ENCODE measurements at places on chromosomes 5 and 9.

GRCh38 chr9:27632254-27632653 lies 59.0 kb upstream of the C9orf72 start:
- DNase-seq, result no peak

DNA sequence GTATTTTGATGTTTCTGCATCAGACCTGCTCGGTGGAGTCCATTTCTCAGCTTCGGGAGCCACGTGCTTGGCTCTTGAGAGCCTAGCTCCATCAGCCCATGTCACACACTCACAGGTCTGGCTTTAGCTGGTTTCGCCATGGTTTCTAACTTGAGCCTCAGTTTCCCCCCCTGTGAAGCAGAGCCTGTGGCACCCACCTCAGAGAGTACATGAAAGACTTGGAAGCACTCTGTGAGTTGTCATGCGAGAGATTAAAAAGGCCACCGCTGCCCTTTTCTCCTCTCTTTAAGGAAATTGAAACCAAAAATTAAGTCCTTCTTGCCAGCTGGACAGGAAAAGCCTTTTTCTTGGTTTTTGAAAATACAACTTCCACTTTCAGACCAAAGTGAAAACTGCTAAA lies 8.8 kb downstream of the TENT4A start:
- DNase-seq, result no peak

- DNase-seq, result no peak
These were observed 13.7 kb downstream of the IL31RA start for GRCh38 chr5:55864606-55865541.

GRCh38 chr9:3980771-3981170 lies 319.1 kb downstream of the GLIS3 start:
- no peak for DNase-seq

GRCh38 chr9:93064392-93065134 lies 6.1 kb downstream of the SUSD3 start:
- peak; percentile 39 for DNase-seq

DNA sequence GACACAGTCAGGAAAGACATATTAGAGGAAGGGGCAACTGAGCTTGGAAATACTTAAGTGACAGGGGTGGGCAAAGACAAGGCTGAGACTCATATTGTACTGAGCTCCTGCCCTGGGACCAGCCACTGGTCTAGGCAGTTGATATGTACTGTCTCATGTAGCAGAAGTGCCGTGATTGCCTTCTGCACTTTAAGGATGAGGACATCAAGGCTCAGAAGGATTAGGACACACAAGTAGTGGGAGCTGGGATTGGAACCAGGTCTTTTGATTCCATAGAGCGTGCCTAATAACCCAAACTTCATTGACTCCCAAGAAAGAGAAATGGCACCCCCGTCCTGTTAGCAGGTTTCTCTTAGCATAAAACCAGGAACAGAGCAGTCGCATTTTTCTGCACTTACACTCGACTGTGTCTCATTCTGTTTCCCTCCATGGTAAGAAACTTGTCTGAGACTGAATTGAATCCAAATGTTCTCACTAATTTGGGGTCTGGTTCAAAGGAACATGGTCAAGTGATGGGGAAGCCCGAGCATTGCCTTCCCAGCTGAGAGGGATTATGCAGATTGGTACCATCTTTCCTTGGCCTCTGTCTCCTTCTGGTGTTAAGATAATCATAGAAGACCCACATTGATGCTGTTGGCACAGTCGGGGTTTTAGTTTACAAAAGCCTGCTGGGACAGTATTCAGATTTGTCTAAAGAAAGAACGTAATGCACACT lies 70.4 kb downstream of the ANGPTL2 start:
- DNase-seq, result no peak

- no peak for DNase-seq
These were observed 14.7 kb upstream of the OSMR start for GRCh38 chr5:38831117-38831516.

- no peak for DNase-seq
These were observed 268.3 kb upstream of the WWC1 start for GRCh38 chr5:168023191-168023590.

DNA sequence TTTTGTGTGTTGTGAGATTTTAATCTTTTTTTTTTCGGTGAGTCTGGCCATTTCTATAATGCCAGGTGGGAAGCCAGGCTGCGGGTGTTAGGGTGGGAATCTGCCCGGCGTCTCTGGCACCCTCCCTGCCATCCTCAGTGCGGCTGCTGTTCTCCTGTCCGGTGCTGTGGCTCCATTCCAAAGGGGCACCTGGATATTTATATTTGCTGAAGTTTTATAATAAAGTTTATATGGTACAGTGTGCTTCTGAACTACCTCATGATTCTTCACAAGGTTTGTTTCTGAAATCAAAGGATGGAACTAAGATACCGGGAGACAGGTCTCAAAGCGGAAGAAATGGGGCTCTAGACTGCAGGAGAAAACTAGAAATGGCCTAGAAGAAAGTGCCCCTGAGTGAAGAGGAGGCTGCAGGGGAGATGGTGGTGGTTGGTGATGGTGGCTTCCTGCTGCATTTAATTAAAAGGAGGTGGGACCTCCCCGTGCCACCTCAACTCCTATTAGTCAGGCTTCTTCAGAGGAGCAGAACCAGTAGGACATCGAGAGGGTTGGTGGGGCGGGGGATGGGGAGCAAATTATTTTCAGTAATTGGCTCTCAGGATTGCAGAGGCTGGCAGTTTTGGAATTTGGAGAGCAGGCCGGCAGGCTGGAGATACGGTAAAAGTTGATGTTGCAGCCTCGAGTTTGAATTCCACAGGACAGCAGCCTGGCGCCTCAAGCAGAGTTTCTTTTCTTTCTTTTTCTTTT lies 102.2 kb upstream of the ICE1 start:
- no peak for DNase-seq

DNA sequence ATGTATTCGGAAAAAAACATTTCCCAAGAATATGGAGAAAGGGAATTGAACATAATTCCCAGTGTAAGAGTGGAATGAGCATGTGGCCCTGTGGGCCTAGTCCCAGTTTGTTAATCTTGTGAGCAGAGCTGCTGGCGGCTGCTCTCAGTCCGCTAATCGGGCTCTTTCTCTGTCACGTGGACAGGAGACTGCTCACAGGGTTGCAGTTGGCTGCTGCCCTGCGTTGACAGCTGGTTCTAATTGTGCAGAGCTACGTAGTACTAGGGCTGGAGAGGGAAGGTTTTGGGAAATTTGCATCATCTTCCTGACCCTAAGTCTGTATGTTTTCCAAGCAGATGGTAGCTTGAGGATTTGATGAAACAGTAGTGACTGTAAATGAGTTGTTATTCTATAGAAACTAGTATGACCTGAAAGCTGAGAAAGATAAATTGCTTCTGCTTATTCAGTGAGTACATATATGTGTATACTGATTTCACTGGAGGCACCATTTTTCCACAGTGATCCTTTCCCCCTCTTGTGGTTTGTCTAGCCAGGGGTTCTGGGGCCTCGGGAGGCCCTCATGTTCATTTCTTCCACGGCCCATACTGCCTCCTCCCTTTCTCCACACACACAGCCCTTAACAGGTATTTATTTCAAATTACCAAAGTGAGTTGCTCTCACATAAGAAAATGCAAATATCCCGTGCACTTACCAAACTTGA lies 100.6 kb downstream of the ANGPTL2 start:
- no peak for DNase-seq

DNA sequence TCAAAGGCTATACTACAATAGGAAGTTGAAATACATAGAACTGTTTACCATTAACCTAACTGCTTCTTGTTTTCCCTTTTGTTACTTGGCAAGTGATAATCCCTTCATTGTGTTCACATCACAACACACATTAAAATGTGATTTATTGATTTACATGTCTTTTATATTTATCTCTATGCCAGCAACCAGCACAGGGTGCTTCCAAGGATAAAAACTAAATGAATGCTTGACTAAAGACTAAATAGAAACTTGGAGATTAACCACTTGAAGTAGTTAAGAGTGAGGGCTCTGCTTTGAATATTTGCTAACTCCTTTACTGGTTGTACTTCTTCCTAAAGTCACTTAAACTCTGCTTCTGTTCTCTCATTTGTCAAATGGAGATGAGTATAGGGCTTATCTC lies 1730.6 kb downstream of the EFNA5 start:
- no peak for DNase-seq

- DNase-seq, result no peak
These were observed 9.9 kb upstream of the PTGER4 start for GRCh38 chr5:40669606-40670390.

GRCh38 chr5:126780165-126780827 lies 3.4 kb downstream of the LMNB1 start:
- peak; percentile 24 for DNase-seq

- no peak for DNase-seq
These were observed 109.2 kb downstream of the PSAT1 start for GRCh38 chr9:78406146-78406545.

GRCh38 chr9:125141251-125141650 lies 2.1 kb downstream of the SCAI start:
- DNase-seq, result no peak

- DNase-seq, result no peak
These were observed at the start of gene MSX2 for GRCh38 chr5:174724484-174725260. Gene MSX2, plus strand, starts transcription at chr5:174724582. Its CDS starts 78 bp downstream, at chr5:174724660.

DNA sequence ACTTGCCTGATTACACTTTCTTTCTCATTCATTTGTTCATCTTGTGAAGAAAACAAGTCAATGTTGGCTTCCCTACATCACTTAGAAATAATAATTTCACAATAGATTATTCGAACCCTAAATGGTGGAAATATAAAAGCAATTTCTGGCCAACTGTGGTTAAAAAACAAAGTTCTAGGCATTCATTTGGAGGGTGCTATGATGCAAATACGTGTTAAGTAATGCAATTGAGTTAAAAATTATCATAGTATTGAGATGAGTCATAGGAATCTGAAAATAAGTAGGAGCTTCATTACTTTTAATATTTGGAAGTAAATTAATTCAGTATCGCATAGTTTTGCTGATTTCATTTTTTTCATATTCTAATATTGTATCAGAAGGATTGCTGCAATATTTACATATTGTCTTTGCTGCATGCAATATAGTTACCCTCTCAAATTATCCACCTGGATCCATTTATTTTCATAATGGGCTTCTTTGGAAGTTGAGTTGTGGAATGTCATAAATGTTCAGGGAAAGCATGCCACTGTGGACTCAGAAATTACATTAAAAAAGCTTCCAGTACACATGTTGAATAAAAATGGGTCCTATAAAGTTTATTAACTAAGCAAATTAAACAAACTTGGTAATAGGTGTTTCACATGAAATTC lies 647.7 kb upstream of the WWC1 start:
- peak; percentile 29 for DNase-seq

DNA sequence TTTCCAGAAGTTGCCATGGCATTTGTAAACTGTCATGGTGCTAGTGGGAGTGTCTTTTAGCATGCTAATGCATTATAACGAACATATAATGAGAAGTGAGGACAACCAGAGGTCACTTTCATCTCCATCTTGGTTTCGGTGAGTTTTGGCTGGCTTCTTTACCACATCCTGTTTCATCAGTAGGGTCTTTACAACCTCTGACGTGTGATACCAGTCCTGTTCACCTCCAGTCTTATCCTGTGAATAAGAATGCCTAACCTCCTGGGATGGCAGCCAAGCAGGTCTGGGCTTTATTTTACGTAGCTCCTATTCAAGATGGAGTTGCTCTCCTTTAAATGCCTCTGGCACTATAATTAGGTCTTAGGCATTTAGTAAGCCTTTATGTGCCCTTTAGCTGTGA lies 20.4 kb upstream of the RFK start:
- DNase-seq, result peak; percentile 86

GRCh38 chr9:137436761-137437600 lies 4.2 kb downstream of the ENTPD8 start:
- no peak for DNase-seq

DNA sequence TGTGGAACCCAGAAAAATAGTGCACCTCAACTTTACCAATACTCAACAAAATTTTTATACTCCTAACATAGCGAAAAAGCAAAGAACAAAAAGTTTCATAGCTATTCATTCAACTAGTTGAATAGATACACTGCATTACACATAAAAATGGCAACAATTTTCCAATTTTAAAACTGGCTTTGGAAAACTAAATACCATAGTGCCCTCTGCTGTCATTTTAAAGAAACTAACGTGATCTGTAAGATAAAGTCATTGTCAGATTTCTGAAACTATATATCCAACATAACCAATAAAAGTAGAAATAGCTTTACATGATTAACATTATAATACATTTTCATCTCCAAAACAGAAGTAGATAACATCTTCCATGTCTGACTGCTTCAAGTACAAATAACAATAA lies 31.6 kb downstream of the DTWD2 start:
- DNase-seq, result no peak

- DNase-seq, result no peak
These were observed 37.1 kb downstream of the WNK2 start for GRCh38 chr9:93221044-93221443.

DNA sequence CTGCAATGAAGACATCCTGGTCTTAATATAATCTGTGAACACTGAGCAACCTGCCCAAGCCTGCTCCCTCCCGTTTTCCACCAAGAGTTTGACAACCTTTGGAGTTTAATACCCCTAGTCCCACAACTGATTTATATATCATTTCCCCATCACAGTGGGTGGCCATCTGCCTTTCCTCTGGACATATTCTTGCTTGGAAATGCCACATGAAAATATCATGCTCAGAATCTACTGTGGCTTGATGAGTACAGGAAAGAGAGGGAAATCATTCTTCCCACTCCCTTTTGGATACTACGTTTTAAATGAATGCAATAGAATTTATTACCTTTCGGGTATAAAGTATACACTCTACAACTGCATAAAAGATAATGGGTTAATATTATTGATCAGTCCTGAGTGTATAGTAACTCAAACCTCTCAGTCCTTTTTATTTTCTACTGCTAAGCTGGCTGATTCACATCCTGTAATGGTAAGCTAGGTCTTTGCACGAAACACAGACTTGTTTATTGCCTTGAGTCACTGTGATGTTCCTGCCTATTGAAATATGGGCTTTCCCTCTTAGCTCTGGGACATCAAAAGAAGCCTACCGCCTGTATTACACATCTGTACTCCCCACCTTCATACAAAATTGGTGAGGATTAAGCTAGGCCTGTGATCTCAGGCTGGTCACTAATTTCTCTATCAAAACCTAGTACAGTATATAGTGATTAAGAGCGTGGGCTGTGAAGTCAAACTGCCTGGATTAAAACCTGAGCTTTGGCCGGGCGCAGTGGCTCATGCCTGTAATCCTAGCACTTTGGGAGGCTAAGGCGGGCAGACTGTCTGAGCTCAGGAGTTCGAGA lies 67.6 kb upstream of the NR5A1 start:
- peak; percentile 61 for DNase-seq

- DNase-seq, result no peak
These were observed 28.5 kb upstream of the PUM3 start for GRCh38 chr9:2872250-2872930.

- DNase-seq, result no peak
These were observed 52.4 kb downstream of the GOLM1 start for GRCh38 chr9:86046930-86047341.

GRCh38 chr5:157189223-157189622 lies 8.6 kb downstream of the ITK start:
- DNase-seq, result no peak

GRCh38 chr5:130963798-130964197 lies 201.3 kb downstream of the HINT1 start:
- peak; percentile 69 for DNase-seq
